Activated effector memory CD4-positive, alpha-beta T cell treated with Interleukin-2 at 50 U/mL for 16 hours (primary cell): ENCODE measurements at places on chromosomes 2 and 18.

DNA sequence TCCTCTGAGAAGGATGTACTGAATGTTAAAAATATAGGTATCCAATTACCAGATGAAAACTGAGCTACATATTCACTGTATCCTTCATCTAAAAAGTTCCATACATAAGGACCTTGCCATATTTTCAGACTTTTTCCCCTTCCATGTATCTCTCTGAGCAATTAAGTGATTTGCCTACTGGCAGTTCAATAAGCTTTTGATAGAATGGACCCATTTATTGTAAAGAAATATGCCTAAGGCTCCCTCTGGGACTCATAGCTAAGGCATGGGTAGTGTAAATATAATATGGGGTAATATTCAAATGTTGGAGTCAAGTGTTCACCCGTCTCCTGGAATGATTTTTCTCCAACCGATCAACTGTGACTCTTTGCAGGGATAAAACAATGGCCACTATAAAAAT lies 135.4 kb upstream of the FSHR start:
- no peak for DNase-seq

- no peak for DNase-seq
Measured at GRCh38 chr2:156513219-156513618, 77.0 kb downstream of the GPD2 start.

GRCh38 chr2:241217320-241218031 lies 29.0 kb downstream of the ANO7 start:
- peak; percentile 16 for DNase-seq

GRCh38 chr2:112915300-112916144 lies 4.6 kb downstream of the IL37 start:
- DNase-seq: no peak

DNA sequence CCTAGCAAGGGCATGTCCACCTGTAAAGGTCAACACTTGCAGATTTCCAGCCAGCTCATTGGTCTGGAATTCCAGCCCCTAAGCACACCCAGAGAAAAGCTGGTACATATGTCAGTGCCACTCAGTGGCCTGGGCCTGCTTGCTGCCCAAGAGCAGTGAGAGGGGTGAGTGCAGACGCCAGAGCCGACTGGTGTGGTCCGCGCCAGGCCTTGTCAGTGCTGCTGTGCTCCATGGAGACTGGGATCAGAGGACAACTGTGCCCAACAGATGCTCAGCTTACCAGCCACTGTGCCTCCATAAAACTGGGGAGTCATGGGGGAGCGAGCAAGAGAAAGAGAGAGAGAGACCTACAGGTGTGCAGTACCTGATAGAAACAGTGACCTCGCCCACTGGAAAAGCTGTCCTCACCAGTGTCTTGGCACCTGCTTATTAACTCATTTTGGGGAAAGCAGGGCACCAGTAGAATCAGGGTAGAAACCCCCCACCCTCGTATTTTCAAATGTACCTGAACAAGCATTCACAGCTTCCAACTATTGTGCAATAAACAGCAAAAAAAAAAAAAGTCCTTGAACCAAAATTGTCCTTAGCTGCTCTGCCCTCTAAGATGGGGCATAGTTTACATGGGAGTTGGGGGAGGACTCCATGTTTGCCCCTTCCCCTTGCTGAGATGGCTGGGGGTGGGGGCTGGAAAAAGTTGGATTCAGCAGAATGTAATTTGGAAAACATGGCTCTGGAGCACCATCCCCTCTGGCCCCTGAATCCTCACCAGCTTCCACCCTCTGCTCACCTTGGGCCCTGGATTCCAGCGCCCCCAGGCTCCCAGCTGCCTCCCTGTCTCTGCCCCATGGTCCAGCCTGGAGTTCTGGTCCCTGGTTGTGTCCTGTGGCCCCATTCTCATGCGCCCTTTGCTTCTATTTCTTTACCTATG lies 1.4 kb upstream of the SP140L start:
- DNase-seq: no peak

DNA sequence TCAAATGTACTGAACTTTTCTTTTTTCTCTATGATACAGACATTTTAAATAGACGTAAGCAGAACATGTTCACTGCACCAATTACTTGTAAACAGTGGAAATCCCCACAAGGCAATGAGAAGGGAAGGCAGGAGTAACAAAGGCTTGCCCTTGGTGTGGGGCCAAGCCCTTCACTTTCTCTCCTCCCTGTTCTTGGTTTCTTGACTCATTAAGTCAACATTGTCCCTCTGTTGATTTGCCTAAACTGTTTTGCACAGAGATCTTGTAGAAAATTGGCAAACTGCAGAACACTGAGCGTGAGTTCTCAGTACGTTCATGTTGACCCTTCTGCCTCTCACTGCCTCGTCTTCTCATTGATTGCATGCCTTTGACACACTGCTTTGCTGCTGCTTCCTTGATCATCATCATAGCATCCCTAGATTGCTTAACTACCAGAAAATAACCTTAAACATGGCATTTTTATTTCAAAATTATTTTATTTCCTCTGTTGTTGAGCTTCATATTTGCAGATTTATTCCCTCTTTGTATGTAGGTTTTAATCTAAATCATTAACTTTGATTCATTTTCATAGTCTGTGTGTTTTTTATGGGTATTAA lies 257.7 kb downstream of the PTGR3 start:
- DNase-seq: no peak

- no peak for DNase-seq
Measured at GRCh38 chr2:7437141-7437540, 519.9 kb downstream of the RNF144A start.

- DNase-seq: no peak
Measured at GRCh38 chr18:26772691-26773090, 92.8 kb downstream of the AQP4 start.

DNA sequence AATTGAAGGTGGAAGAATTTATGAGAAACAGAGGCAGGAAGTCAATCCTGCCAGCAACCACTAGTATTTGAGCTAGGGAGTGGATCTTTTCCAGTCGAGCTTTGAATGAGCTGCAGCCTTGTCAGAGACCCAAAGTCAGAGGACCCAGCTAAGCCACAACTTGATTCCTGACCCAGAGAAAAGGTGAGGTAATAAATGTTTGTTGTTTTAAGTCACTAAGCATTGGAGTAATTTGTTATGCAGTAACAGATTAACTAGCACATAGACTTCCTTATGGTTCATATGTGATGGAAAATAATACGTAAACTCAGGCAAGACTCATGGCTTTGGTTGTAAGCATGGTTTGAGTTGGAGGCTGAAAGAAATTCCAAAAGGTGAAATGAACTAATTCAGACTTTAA lies 21.6 kb downstream of the EFEMP1 start:
- no peak for DNase-seq

- no peak for DNase-seq
Measured at GRCh38 chr18:62196980-62197379, 9.9 kb downstream of the RELCH start.

DNA sequence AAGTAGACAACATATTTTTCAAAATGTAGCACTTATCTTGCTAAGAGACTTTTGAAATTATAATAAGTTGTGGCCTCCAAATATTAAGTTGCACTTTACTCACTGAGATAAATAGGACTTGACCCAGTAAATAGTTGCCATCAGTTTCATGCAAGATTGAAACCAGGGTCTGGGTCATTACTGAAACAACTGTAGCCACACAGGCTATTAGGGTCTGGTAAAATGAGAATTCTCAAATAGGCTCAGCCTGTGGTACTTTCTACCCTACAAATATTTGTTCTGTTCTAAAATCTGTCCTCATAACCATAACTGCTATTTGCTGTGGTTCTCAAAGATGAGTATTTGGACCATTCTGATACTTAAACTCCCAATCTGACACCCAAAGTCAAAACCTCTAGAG lies 115.4 kb upstream of the STK17B start:
- no peak for DNase-seq

DNA sequence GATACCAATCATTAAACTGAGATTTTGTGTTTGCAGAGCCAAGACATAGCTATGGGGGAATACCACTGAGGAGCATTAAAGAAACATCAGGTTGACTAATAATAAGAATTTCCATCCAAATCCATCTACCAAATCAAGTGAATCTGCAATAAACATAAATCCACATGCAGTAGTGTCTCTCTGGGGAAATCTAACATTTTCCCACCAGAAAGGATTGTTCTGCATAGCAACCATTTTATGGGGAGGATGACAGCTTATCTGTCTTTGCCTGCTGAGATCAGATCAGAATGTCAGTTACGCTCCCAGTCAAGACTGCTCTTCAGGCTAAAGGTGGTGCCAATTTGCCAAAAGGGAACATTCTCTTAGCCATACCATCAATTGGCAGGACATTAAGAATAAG lies 1098.9 kb upstream of the CHAC2 start:
- no peak for DNase-seq

GRCh38 chr2:135650721-135651120 lies 90.9 kb upstream of the UBXN4 start:
- DNase-seq: no peak

GRCh38 chr18:74492259-74492658 lies 3.9 kb upstream of the CNDP2 start:
- no peak for DNase-seq

DNA sequence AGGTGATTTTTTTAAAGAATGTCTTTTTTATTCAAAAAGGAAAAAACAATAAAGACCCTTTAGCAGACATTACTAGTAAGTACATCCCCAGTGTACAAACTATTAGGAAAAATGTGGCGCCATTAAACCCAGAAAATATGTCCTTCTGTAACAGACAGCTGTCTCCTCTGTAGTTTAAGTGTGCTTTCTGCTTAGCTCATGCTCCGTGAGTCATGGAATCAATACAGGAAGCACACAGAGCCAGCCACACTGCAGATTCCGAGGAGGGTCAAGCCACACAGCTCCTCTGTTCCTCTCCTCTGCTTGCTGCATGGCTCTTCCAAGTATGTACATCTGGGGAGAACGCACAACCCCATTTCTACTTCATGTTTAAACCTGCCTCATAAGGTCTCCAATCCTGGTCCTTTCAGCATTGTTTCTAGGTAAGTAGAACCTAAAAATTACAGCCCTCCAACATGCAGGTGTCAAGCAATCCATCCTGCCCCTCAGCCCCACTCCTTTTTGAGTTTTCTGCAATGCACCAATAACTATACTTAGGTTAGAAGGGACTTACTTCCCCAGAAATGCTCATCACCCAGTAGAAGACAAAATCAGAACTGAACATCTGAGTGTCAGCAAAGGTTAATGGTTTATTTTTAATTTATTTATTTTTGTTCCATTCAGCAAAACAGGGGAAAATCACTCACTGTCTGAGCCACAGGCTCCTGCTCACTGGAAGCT lies 37.5 kb downstream of the ACVR1 start:
- DNase-seq: no peak

GRCh38 chr2:229575569-229576315 lies 138.6 kb downstream of the DNER start:
- no peak for DNase-seq

DNA sequence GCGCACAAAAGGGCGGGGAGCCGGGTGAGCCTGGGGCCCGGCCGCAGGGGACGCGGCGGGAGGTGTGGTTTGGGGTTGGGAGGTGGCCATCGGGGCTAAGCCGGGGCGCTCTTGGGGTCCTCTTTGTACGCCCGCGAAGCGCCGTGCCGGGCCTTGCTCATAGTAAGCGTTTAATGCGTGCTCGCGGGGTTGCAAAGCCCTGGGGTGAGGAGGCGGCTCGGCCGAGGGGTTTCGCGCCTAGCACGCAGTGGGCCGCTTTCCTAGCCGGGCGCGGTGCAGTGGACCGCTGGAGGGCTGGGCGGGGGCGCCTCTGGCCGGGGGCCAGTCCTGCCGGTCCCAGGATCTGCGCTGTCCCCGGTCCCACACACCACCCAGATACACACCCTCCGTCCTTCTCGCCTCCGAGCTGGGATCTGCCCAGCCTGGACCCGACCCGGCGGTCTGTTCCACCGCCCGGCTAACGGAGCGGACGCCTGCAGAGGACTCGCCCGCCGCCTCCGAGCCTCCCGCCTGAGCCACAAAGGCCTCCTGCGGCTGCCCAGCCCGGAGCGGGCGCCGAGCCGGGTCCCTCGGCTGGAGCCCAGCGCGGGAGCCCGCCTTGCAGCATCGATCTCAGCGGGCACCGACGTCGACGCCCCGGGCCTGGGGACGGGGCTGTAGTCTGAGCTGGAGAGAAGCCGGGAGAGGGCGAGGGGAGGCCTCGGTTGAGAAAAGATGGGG lies 564 bp downstream of the DPYSL5 start:
- DNase-seq: no peak

DNA sequence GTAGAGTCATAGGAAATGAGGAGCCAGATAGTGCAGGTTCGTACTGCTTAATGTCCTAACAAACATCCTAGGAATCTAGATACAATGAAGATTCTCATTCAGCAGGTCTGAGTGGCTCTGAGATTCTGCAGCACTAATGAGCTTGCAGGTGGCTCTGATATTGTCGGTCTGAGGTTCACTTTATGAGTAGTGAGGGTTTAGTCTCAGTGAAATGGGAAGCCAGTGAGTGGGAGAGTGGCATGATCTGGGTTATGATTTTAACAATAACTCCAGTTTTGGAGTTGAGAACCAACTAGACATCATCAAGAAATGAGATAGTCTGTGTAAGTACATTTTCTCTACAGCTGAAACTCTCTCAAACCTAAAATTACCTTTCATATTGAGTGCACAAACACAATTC lies 166.8 kb upstream of the SP5 start:
- no peak for DNase-seq

- no peak for DNase-seq
Measured at GRCh38 chr2:71933467-71934319, 214.0 kb downstream of the CYP26B1 start.

DNA sequence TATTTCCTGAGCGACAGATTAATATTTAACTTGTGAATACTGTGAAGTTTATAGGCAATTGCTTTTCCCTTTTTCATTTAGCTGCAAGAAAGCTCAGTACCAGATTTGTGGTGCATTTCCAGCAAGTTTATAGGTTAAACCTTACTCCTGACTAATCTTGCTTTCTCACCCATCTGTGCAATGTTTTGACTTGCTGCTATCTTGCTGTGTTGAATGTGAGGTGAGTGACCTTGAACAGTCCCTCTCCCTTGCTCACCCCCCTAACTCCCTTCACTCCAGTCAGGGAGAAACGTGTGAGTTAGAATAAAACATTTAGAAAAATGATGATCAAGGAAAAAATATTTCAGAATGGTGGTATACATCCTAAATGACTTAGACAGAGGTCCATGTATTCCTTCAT lies 39.8 kb upstream of the PARD3B start:
- DNase-seq: no peak

GRCh38 chr18:32298171-32298667 lies 108.4 kb downstream of the MEP1B start:
- no peak for DNase-seq

DNA sequence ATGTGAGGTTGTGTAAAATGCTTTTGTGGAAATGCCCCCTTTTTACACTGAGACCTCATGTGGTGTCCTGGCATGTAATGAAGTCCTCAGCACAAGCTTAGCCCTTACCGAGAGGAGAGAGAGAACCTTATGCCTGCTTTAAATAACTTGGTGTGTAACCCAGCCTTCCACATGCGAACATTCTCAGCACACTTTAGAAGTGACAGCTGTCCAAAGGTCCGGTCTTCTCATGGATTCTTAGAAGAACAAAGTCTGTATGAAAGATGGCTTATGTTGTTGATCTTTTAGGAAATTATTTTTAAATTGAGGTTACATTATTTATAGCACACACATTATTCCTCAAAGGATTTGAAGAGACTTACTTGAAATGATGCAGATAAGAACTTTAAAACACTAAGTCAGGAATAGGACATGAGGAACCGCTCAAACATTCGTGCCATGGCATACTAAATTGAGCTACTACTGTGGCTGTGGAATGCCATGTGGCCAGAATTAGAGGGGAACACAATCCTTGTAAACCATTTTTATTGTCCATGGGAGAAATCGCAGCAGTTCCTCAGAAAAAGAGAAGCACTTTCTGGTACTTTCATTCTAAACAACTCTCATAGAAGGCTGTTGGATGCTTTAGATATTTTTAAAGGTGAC lies 79.6 kb downstream of the WDSUB1 start:
- no peak for DNase-seq
